Spleen (tissue), 13 donors: ENCODE measurements at places on chromosomes 13 and 19. TPM values are rescaled to one million over a fixed set of nuclear protein-coding genes. Genes with fewer than 3 reads are reported as not detected.

- no peak overlapping the region for H3K4me3 ChIP-seq
- H3K4me1 ChIP-seq = peaks cover 41% of the 10 kb centered on the region
- H3K27me3 ChIP-seq = no peaks in the 10 kb centered on the region
- H3K27ac ChIP-seq = peak overlapping the region; percentile 64
These were observed 23.0 kb downstream of the NFIX start for GRCh38 chr19:13018035-13018914.

DNA sequence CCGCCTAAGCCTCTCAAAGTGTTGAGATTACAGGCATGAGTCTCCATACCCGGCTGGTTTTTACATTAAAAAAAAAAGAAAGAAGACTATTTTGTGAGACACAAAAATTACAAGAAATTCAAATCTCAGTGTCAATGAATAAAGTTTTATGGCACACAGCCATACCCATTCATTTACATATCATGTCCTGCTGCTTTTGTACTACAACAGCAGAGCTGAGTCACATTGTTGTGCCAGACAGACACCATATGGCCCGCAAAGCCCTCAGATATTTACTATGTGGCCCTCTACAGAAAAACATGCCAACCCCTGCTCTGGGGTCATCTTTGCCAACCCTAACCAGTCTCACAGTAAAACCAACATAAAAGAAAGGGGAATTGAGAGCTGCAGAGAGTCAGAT is 5.3 kb downstream of the SMIM7 start:
- H3K4me1 ChIP-seq = peaks cover 40% of the 10 kb centered on the region
- no peak for DNase-seq
- no peak overlapping the region for H3K4me3 ChIP-seq

DNA sequence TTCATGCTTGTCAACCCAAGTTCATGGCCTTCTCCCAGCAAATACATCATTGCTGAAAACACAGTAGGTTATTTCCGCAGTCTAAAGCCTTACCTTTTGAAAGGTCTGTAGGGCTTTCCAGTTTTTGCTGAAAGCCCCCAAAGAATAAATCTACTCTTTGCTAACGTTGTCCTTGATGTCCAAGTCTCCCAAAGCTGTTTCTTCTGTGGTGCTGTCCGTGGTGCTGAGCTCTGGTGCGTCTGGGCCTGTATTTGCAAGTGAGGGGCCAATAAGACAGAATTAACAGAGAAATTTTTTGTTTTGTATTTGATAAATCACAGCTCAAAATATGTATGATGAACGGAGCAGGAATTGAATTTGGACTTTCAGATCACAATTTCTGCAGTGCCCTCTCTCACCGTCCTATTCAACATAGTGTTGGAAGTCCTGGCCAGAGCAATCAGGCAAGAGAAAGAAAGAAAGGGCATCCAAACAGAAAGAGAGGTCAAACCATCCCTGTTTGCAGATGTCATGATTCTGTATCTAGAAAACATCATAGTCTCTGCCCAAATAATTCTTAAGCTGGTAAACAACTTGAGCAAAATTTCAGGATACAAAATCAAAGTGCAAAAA is 9.8 kb upstream of the LGALS16 start:
- DNase-seq = no peak
- H3K27ac ChIP-seq = no peak overlapping the region
- H3K36me3 ChIP-seq = no peaks in the 10 kb centered on the region
- H3K4me3 ChIP-seq = no peak overlapping the region
- H3K27me3 ChIP-seq = no peaks in the 10 kb centered on the region
- H3K4me1 ChIP-seq = no peaks in the 10 kb centered on the region

- H3K4me1 ChIP-seq = peaks cover 15% of the 10 kb centered on the region
- no peaks in the 10 kb centered on the region for H3K27me3 ChIP-seq
- DNase-seq = no peak
- no peak overlapping the region for H3K4me3 ChIP-seq
- peaks cover 11% of the 10 kb centered on the region for H3K36me3 ChIP-seq
These were observed 124.7 kb downstream of the PCCA start for GRCh38 chr13:100213576-100213975.

GRCh38 chr13:50915565-50915964 is 6.0 kb downstream of the RNASEH2B start:
- no peaks in the 10 kb centered on the region for H3K27me3 ChIP-seq
- H3K4me1 ChIP-seq = peaks cover 100% of the 10 kb centered on the region
- no peak overlapping the region for H3K27ac ChIP-seq

APOC1 gene
- polyA plus RNA-seq = 348 TPM

GRCh38 chr13:95903569-95903968 is 149.6 kb downstream of the UGGT2 start:
- no peaks in the 10 kb centered on the region for H3K4me1 ChIP-seq
- H3K27ac ChIP-seq = no peak overlapping the region
- H3K4me3 ChIP-seq = no peak overlapping the region
- no peak for DNase-seq
- H3K27me3 ChIP-seq = no peaks in the 10 kb centered on the region
- no peaks in the 10 kb centered on the region for H3K36me3 ChIP-seq

HNRNPL gene
- polyA plus RNA-seq = 175 TPM

GRCh38 chr13:105037110-105037509 is 1498.4 kb downstream of the EFNB2 start:
- H3K36me3 ChIP-seq = no peaks in the 10 kb centered on the region
- H3K4me3 ChIP-seq = no peak overlapping the region
- no peak overlapping the region for H3K27ac ChIP-seq
- H3K4me1 ChIP-seq = no peaks in the 10 kb centered on the region

PTGER1 gene
- polyA plus RNA-seq = 1.8 TPM

IFI30 gene
- 274 TPM for polyA plus RNA-seq
